NCI-H2081 treated with DMSO at 0.1 percent for 48 hours (cell line): ENCODE measurements at places on chromosomes 11 and 22.
A peak's percentile ranks its signal among the peaks of the same experiment; 100 is the strongest.

DNA sequence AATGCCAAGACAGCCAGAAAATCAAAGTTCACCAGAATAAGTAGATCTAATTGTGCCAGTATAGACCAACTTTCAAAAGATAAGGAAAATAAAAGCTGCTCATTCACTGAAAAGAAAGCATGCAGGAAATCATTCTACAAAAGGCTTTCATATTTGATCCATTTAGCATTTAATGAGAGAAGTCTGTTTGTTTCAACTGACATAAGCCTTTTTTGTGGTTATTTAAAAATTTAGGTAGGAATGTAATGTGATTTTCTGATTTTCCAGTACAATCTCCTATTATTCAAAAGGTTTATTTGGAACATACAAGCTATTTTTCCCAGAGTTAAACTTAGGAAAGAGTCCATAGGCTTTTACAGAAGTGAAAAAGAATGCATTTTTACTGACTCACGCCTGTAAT, 92.7 kb downstream of the SBF2 start:
- DNase-seq, result no peak

GRCh38 chr11:36071917-36072500, 128.1 kb downstream of the LDLRAD3 start:
- no peak for DNase-seq

DNA sequence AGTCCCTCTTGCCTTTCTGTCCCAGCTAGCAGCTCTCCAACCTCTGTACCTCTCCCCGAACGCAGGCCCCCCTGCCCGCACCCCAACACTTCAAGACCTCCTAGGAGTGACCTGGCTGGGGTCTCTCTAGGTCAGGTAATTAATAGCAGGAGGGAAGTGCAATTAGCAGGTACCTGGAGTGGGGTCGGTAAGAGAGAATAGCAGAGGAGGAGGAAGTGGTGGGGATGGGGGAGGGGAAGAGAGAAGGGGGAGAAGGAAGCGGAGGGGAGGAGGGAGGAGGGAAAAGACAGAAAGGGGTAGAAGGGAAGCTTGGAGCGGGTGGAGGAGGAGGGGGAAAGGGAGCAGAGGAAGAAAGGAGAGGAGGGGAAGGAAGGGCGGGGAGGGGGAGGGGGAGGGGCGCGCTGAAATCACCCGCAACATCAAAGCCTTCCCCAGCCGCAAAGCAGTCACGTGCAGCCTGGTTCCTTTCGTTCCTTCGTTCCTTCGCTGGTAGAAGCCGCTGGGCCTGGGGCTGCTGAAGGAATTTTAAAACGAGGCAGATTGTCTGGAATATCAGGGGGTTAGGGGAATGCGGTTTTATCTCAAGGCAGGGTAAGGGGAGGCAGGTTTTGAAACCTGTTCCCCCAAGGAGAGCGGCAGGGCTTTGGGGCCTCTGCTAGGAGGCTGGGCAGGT, 29.3 kb upstream of the TCF20 start:
- no peak for DNase-seq

DNA sequence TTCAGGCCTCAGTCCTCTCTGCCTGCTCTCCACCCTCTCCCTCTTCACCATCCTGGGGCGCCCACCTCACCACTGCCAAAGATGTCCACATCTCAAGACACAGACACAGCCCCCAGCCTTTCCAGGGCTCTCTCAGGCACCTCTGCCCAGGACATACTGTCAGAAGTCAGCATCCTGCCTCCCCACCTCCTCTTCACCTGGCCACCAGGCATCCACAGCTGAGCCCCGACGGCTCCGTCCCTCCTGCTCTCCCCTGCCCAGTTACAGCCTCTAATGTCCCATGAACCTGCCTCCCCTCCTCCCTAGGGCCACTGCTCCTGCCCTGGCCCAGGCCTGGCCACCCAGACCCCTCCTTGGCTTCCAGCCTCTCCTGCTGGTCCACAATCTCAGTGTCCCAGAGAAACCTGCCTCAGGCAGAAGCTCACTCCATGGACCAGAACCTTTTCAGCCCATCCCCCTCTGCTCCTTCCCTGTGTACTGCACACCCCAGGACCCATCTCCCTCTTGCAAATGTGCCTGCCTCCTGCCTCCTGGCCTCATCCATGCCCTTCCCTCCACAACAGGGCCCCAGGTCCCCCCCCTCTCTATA, 3.2 kb downstream of the LTBP3 start:
- no peak for DNase-seq

- DNase-seq, result no peak
These were observed 10.7 kb downstream of the LDHAL6A start for GRCh38 chr11:18466402-18466801.

DNA sequence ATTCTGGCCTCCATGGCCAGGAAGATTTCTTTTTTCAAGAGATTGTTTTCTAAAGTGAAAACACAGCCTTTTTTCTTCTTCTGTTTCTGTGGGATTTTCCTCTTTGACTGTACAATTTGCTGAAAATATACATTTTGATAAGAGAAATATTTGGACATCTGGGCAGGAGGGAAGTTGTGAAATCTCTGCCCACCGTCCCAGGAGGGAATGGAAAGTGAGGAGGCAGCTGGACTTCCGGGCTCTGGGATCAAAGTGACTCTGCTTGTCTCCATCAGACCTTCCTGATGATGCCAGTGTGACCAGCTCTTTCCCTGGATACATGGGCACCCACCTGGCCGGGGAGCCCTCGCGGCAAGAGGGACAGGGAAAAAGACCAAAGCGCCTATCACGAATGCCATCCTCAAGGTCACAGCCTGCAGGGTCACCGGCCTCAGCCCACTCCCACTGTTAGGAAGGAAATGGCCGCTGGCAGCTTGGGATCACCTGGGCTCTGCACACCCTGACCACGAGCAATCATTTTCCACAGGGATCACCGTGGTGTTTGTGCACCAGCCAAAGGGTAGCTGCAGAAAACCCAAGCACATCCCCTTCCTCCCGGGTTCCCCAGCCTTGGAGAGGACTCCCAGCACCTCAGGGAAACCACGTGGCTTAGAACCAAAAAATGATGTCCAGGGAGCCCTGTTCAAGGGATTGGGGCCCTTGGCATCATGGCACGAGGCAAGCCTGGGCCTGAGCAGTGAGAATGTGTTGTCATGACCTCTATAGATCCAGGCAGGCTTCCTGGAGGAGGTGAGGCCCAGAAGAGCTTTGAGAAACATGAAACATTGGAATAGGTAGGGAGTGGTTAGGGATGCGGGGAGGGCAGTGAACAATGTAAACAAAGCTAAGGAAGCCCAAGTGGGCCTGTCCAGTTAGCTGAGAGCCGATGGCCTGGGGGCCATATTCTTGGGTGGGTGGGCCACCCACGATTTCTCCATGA, 29.1 kb upstream of the CCND1 start:
- no peak for DNase-seq

DNA sequence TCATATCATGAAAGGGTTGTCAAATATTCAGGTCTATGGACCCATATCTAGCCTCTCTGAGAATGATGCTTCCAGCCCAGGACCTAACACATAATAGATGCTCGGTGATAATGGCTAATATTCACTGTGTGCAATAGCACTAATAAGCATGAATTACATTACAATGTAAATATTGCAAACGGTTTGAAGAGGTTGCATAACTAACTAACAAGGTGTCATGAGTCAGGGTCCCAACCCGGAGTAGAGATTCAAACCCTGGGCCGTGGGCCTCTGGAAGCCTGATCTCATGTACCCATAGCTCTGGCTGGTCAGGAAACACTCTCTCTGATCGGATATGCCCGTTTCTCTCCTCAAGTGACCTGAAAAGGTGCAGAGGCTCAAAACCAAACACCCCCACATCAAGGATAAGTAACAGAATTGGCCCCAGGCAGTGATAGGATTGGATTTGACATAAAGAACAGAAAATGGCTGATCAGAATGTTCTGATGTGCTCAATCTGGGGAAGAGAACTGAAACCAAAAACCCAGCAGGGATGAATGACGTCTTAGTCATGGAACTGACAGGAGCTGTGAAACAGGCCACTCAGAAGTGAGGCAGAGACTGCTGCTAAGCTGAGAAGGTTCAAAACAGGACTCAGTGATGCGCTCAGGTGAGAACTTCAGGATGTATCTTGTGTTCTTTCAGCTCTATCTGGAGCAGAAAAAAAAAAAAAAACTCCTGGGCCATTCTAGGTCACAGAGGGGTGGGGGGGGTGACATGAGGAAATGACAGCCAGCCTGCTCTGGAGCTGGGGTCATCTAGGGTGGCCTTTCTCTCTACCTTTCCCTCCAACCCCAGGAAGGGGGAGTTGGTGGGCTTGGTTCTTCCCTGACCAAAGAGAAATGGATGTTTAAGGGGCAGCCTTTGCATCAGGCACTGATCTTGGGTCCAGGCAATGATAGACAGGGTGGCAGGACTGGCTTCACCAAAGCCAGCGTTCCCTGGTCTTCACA, 6.6 kb upstream of the KCTD17 start:
- DNase-seq, result no peak

DNA sequence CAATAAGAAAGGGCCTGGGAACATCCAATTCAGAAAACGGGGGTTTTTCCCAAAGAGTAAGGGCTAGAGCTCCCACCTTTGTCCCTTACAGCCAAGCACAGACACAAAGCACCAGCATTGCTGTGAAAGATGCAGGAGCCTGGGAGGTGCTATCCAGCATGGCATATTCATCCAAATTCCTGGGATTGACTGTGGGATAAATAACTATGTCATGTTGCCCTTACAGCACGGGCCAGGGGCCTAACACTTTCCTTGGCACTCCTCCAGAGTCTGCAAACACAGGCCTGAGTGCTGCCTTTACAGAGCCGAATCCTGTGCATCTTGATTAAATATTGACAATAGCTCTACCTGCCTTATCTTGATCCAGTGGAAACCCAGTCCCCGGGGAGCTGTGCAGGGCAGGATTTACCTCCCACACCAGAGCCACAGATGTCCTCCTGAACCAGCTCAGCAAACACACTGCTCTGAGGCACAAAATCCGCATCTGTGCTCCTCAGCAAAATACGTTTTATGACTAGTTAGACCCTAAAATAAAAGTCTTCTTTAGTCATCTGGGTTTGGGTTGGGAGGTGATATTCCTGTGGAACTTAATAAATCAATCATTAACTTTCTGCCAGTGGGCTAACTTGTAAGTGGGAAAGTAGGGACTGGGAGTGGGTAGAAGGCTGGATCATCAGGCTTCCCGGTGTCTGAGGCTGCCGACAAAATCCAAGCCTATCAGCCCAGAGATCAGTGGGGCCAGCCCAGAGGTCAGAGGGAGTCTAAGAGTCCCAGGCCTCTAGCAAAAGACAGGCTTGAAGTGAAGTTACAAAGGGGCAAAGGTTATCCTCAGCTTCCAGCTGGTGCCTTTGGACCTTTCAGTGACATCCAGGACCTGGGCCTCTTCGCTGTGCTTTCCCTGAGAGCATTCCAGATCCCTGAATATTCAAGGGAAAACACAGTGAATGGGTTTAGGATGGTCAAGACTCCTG, 36.5 kb downstream of the POU2AF3 start:
- DNase-seq, result peak; percentile 88

- no peak for DNase-seq
These were observed 16.7 kb upstream of the OR51Q1 start for GRCh38 chr11:5405173-5405572.

DNA sequence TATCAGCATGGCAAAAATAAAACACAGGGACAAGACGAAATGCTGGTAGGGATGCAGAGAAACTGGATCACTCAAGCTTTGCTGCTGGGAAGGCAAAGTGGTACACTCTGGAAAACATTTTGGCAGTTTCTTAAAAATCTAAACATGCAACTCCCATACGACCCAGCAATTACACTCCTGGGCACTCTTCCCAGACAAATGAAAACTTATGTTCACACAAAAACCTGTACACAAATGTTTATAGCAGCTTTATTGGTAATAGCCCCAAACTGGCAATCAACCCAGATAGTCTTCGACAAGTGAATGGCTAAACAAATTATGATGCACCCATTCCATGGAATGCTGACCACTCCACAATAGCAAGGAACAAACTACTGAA, 35.8 kb upstream of the PRR5 start:
- DNase-seq, result no peak

DNA sequence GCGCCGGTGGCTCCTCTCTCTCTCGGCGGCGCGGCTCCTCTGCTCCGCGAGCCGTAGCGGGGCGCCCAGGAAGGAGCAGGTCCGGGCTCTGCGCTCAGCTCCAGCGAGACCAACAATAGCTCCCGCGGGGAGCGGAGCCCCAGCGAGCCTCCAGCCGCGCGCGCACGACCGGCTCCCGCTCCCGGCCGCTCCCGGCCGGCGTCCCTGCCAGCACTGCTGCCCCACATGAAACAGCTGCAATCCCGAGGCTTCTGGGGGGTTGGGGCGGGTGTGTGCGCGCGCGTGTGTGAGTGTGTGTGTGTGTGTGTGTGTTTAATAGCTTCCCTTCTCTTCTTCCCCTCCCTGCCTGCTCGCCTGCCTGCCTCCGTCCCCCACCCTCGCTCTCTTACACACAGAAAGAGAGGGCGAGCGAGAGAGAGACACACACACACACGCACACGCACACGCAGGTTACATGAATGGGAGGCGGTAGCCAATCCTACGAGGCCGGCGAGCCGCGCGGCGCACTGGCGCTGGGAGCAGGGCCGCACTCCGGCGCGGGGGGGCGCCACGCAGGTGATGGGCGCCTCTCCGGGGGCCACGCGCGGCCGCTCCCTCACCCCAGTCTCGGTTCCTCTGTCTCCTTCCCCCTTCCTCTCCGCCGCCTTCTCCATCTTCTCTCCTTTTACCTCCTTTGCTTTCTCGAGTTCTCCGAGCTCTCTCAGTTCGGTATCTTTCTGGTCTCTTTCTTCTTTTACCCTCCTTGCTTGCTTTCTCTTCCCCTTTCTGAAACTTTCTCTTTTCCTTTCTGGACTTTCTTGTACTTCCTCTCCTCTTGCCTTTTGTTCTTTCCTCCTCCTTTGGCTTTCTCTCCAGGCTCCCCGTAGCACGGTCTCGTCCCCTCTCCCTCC, at the start of gene TENM4:
TENM4 (minus strand) TSS at position 460 of the 890 bp plus-strand sequence. CDS start 371,086 bp downstream, outside the sequence.
- DNase-seq, result no peak

GRCh38 chr11:5596607-5597201, at the start of gene TRIM6:
TSS of gene TRIM6 (plus strand) at chr11:5596637. CDS start at chr11:5596898, 261 bp downstream.
- no peak for DNase-seq

- DNase-seq, result no peak
These were observed 539.3 kb upstream of the B3GAT1 start for GRCh38 chr11:134951305-134951700.

GRCh38 chr11:60878245-60879101, 11.1 kb downstream of the ZP1 start:
- no peak for DNase-seq

- DNase-seq, result no peak
These were observed 32.8 kb downstream of the CSTPP1 start for GRCh38 chr11:46969379-46969778.

DNA sequence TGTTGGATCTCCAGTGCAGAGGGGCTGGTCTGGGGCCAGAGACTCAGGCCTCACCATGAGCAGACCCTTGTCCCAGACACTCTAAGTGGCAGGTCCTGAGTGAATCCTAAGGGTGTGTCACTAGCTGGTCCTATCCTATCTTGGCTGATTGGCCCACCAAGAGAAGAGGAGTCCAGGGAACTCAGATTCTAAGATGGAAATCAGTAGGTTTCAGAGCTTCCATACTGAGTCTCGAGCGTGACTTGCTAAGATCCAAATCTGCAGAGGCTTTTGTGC, 10.9 kb downstream of the POU2AF1 start:
- no peak for DNase-seq

- DNase-seq, result no peak
These were observed 18.7 kb upstream of the FADD start for GRCh38 chr11:70184396-70184795.

- DNase-seq, result no peak
These were observed 610.4 kb upstream of the B3GAT1 start for GRCh38 chr11:135022454-135022853.

- no peak for DNase-seq
These were observed 15.5 kb upstream of the OR52K1 start for GRCh38 chr11:4466871-4467442.
